GM03348 (cell line): ENCODE measurements at places on chromosomes 1 and 21.

GRCh38 chr1:66237722-66238479 lies 296.1 kb upstream of the SGIP1 start:
- DNase-seq = peak; percentile 11

GRCh38 chr1:179785728-179786127 lies 42.6 kb downstream of the FAM163A start:
- no peak for DNase-seq

DNA sequence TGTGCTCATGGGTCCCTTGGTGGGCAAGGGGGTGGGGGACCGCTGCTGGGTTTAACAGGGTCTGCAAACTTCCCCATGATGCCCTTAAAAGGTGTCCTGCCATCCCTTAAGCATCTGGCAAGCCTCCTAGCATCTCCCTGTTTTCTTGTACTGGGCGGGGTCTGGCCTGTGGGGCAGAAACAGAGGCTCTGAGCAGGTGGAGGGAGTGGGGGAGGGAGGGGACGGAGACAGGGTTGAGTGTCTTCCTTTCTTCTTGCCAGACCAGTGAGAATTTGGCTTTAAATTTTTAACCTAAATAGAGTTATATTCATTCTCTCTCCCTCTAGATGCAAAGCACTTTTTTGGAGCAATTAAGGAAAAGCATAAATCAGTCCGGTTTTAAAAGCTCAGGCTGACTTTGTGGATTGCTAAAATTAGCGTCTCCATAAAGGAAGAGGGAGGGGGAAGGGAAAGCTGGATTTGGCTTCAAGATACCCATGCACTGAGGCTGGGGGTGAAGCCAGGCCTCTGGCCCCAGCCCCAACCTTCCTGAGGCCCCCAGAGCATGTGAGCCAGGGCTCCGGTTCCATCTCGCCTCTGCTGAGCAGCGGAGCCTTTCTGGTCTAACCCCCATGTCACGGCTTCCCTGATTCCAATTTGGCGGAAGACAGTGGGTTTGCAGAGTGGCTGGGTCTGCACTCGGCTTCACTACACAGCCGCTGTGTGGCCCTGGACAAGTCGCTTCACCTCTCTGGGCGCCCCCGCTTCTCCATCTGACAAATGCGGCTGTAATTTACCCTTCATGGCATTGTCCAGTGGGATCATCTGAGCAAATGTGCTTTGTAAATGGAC lies 25.3 kb downstream of the IGSF21 start:
- DNase-seq = no peak

- peak; percentile 46 for DNase-seq
These were observed 50.1 kb downstream of the PIK3CD start for GRCh38 chr1:9701665-9702064.

- DNase-seq = no peak
These were observed 31.7 kb downstream of the SLC19A1 start for GRCh38 chr21:45510466-45510955.

DNA sequence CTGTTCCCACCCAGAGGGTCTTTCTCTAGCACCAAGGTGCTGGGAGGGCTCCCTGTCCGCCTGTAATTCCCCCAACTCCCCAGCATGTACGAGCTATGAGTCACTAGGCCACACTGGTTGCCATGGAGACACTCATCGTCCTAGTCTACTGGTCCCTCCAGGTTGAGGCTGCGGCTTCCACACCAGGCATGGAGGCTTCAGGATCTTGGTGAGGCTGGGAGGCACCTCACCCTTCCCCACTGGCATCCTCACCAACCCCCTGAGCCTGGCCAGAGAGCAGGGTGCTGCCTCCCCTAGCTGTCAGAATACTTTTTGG lies 75.6 kb upstream of the KAZN start:
- DNase-seq = peak; percentile 80

- peak; percentile 63 for DNase-seq
These were observed 101.5 kb upstream of the SLFNL1 start for GRCh38 chr1:41122851-41123518.

DNA sequence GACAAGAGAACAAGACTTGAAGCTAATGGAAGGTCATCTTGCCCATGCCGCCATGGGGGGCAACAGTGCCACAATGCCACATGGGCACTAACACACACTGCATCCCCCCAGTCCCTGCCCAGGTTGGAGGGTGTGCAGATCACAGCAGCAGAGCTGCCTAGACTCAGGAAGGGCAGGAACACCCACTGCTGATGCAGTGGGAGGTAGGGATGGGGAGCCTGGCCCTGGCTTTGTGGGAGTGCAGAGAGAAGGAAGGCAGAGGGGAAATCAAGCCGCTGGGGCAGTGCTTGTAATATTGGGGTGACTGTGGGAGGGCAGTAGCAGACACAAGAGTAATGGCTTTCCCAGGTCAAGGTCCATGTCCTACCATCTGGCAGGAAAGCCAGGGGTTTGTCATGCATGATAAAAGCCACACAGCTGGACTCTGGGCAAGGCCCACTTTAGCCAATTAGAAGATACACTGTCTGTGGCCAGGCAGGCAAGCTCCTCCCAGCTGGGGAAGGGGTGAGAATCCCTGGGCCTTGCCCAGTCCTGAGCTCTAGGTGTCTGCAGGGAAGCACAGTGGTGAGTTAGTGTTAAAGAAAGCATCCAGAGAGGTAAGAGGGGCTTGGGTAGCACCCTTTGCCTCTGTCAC lies 25.4 kb upstream of the MEF2D start:
- no peak for DNase-seq

- DNase-seq = no peak
These were observed 148.7 kb downstream of the ADGRL2 start for GRCh38 chr1:81949421-81949820.

- DNase-seq = no peak
These were observed 58.8 kb downstream of the CAPZB start for GRCh38 chr1:19426294-19427086.

GRCh38 chr1:37865348-37866120 lies 6.1 kb upstream of the MTF1 start:
- DNase-seq = peak; percentile 47

DNA sequence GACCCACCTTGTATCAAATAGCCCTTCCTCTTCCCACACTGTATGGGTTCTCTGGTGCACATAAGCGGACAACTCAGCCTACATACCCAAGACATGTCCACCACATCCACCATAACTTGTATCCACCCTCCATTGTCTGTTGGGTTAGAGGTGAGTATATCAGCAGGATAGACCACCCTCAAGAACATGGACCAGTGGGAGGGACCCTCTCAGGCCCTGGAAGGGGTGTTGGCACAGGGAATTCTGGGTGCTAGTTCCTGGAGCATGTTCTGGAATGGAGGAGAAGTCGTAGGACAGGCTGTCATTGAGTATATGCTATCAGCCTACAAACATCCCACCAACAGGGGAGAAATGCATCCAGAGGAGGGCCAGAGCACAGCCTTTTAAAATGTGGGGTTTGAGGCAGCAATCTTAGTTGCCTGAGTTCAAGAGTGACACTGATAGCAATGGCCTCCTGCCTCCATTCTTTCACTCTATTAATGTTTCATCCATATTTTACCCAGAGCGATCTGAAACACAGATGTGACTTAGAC lies 7.5 kb downstream of the CD55 start:
- no peak for DNase-seq

DNA sequence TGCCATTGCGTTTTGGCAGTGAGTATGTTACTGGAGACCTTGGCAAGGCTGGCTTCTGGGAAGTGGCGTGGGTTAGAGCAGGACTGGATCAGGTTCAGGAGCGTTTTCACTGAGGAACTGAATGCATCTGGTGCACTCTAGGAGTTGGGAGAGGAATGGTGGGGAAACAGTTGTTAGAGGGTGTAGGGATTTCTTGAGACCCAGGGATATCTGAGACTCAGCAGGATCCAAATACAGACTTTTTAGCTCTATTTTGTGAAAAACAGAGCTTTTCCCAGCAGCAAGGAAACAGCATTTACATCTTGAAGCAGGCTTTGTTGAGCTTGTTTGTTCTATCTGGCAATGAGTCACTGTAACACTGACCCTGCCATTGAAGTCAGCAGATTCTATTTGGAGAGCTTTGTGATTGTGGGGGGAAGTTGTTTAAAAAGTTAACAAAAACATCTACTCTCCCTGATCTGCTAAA lies 56.9 kb upstream of the NRIP1 start:
- no peak for DNase-seq

- peak; percentile 56 for DNase-seq
These were observed 831 bp upstream of the FOXD2 start for GRCh38 chr1:47436979-47437446.

- no peak for DNase-seq
These were observed 74.6 kb upstream of the KCND3 start for GRCh38 chr1:112063781-112064728.

GRCh38 chr1:167460836-167461235 lies 57.5 kb downstream of the CD247 start:
- DNase-seq = no peak

DNA sequence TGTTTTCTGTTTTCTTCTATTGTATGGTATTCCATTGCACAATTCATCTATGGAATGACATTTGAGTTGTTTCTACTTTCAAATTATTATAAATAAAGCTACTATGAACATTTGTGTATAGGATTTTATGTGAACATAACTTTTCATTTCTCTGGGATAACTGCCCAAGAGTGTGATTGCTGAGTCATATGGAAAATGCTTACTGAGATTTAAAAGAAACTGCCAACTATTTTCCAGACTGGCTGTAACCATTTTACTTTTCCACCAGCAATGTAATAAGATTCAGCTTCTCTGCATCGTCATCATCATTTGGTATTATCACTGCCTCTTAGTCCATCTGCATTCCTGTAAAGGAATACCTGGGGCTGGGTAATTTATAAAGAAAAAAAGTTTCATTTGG lies 779.6 kb upstream of the PRMT6 start:
- no peak for DNase-seq

DNA sequence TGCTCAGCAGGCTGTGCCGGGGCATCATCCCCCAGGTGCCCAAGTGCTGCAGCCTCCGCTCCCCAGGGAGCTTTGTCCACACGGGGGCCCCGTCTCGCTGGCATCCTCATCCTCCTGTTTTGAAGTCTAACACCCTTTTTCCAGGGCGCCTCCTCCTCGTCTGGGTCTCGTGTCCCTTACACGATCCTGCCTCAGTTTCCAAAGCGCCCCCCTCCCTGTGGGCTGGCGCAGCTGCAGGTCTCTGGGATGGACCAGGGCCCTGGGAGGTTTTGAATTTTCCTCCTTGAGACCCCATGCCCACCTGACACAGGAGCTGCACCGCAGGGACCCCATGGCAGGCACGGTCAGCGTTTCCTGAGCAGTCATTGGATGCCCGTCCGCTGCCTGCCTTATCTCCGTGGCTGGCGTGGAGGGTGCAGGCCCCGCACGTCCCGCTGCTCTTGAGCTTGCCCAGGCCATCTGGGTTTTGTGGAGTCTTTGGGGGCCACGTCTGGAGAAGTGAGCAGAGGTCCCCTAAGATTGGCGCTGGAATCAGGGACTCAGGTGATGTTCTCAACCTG lies 37.4 kb upstream of the DIP2A start:
- no peak for DNase-seq

- DNase-seq = no peak
These were observed 52.1 kb upstream of the PRMT6 start for GRCh38 chr1:107004421-107004820.

DNA sequence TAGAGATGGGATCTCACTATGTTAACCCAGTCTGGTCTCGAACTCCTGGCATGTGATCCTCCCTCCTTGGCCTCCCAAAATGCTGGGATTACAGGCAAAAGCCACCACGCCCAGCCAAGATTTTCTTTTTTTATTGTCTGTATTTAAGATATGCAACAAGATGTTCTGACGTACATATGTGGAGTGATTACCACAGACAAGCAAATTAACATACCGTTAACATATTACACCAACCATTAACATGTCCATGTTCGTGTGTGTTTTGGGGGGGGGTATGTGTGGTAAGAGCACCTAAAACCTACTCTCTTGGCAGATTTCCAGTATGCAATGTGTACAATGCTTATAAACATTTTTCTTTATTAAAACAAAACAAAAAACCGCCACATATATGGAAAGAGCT lies 10.6 kb upstream of the KCNE2 start:
- no peak for DNase-seq

- no peak for DNase-seq
These were observed 7.0 kb downstream of the NTNG1 start for GRCh38 chr1:107147843-107148242.

- peak; percentile 70 for DNase-seq
These were observed 5.7 kb upstream of the PLPP3 start for GRCh38 chr1:56584910-56585528.

DNA sequence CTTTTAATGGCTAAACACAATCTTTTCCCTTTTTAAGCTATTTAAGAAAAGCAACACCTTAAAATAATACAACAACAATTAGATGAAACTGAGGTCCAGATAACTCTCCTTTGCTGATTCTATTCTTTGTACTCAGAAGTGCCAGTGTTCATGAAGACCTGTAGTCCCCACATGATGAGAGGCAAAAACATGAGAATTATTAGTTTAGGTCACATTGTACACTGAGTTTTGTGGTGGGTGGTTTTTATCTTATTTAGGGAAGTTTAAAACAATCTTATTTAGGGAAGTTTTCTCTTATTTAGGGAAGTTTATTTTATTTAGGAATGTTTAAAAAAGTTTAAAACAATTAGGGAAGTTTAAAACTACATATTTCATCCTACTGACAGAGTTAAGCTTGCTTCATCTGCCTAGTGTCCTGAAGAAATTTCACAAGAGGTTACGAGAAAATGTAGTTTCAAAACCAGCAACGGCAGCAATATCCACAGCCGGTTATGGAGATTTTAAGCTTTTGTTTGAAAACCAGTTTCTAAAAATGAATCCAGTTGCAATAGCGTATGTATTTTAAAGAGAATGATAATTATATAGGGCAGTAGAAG lies 7.8 kb upstream of the OR14I1 start:
- DNase-seq = no peak

DNA sequence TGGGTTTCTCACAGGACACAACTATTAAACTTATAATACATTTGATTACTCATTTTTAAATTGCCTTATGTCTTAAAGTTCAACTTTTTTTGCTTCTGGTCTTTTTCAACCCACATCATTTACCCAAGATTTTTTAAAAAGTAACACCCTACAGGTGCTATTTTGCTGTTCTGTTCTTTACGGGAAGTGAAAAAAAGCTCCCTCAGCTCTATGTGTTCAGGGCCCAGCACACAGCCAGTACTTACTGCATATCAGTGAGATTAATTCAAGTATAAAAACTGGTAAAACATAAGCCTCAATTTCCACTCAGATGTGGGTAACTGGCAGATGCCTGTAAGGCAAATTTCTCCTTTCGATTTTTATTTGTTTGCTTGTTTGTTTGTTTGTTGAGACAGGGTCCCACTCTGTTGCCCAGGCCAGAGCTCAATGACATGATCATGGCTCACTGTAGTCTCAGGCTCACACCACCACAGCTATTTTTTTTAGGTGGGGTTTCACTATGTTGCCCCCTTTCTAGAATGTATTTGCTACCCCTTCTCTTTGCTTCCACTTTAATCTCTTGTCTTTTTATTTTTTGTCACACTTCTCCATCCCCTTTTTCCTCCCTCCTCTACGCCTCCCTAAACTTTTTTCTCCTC lies 20.3 kb downstream of the RNASEL start:
- DNase-seq = no peak

GRCh38 chr1:183070923-183071618 lies 47.9 kb downstream of the LAMC1 start:
- DNase-seq = peak; percentile 61

GRCh38 chr1:12649971-12650421 lies 6.1 kb downstream of the AADACL4 start:
- DNase-seq = peak; percentile 27

- DNase-seq = no peak
These were observed 27.7 kb downstream of the PCNT start for GRCh38 chr21:46351476-46352163.
